ENCODE measurements at places on chromosomes 1 and 21.

- peak; percentile 43 for DNase-seq
These were observed 5.4 kb downstream of the SOAT1 start for GRCh38 chr1:179298952-179299351.

DNA sequence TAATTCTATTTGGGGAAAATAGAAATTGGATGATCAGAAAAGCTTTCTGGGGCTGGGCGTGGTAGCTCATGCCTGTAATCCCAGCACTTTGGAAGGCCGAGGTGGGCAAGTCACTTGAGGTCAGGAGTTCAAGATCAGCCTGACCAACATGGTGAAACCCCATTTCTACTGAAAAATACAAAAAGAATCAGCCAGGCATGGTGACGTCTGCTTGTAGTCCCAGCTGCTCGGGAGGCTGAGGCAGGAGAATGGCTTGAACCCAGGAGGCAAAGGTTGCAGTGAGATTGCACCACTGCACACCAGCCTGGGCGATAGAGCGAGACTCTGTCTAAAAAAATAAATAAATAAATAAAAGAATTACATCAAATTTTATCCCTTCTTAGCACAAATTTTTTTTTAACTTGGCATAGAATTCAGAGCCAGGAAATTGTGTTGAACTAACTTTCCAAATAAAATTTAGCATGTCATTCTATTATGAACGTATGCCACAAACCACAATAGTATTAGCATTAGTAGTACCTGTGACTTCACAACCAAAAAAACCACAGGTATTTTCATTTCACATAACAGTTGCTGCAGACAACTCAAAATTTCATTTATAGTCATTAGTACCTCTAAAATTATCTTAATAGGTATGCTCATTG lies 4.5 kb upstream of the ANKRD13C start:
- DNase-seq = no peak

- DNase-seq = no peak
These were observed 594.8 kb upstream of the ADGRL2 start for GRCh38 chr1:81205956-81206355.

GRCh38 chr1:172401477-172401876 lies 19.0 kb upstream of the C1orf105 start:
- no peak for DNase-seq

GRCh38 chr1:225611537-225612223 lies 41.2 kb downstream of the ENAH start:
- no peak for DNase-seq

GRCh38 chr1:18556364-18556763 lies 74.3 kb upstream of the PAX7 start:
- DNase-seq = no peak

DNA sequence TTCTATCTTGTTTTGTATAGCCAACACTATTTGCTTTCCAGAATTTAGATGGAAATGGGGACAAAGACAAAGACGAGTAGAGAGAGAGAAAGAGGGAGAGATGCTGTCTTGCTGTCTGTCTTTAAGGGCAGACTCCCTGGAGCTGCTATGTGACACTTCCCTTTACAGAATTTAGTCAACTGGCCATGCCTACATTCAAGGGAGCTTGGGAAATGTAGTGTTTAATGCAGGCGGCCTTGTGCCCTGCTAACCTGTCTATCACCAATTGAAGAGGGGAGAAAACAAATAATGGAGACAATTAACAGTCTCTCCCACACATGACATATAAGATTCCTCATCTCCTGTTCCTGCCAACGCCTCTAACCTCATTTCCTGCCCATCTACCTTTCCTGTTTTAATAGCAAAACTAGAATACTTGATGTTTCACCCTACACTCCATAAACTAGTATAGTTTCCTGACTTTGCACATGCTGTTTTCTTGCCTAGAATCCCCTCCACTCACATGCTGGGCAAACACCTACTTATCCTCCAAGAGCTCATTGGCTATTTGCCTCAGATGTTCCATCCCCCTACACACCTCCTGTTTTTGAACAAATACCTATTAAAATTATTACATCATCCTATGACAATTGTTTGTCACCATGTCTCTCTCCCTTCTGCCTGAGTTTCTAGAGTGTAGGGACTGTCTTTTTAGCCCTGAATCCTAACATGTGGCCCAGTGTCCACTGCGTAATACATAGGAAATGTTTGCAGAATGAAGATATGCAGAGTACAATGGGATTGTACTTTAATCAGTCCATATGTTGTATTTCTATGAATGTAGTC lies 117.2 kb downstream of the SLC25A24 start:
- DNase-seq = no peak

GRCh38 chr1:113714606-113715269 lies 44.5 kb downstream of the PHTF1 start:
- no peak for DNase-seq

DNA sequence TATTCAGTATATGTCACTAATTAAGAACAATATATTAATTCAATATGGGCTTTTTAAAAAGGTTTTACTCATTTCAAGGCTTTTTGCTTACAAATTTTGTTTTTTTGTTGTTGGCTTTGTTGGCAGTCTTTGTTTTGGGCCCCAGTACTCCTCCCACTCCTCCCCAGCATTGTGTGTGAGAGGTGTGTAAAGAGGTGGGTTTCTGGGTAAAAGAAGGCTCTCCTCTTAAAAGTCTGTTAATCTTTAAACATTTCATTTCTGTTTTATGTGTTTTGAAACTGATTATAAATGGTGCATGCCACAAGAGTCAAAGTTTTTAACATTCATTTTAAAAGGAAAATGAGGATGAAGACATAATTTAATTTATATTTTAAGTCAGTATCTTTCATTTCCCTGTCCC lies 79.6 kb downstream of the SASS6 start:
- no peak for DNase-seq

DNA sequence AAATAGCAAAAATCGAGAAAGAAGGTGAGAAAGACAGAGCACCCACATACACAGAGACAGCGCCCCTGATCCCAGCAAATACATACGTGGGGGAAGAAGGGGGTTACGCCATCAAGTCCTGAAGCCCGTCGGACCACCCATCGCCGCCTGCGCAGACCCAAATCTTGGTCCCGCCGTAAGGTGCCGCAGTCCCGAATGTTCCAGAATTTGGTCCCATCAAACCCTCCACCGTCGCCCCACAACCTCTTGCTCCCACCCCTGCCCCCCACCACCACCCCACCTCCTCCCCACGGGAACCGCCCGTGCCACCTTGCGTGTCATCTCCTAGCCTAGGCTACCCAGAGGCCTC lies 71.7 kb downstream of the CD46 start:
- no peak for DNase-seq

GRCh38 chr1:29195881-29196291 lies 14.2 kb upstream of the SRSF4 start:
- DNase-seq = no peak
